RKO (cell line): ENCODE measurements at places on chromosomes 3 and 15.
A peak's percentile ranks its signal among the peaks of the same experiment; 100 is the strongest.

DNA sequence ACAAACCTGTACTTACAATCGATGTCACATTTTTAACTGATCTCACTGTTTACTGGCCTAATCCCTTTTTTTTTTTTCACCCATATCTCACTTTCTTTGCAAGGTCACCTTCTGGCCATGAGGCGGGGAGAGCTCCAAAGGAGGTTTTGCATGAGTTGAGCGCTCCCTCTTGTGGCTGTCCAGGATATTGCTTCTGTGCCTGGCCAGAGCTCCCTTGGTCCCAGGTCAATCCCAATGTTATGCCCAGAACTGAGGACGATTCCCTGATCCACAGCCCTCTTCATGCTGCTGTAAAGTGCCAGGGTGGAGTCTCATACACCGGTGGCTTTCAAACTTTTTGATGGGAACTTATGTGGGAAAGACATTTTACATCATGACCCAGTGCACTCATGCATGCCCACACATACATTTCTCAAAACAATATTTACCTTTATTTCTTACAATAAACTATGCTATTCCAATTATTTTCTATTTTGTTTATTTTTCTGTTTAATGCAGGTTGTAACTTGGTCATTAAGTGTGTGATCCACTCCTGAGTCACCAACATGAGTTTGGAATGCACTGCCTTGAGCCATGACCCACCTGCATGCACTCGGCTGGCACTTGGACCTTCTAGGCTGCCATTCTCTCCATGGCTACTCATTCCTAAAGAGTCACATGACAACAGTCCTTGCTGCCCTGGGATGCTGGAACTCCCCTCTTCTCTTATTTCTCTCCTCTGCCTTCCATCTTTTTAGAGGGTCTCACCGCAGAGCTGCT, 9.6 kb upstream of the SST start:
- DNase-seq = peak; percentile 76

DNA sequence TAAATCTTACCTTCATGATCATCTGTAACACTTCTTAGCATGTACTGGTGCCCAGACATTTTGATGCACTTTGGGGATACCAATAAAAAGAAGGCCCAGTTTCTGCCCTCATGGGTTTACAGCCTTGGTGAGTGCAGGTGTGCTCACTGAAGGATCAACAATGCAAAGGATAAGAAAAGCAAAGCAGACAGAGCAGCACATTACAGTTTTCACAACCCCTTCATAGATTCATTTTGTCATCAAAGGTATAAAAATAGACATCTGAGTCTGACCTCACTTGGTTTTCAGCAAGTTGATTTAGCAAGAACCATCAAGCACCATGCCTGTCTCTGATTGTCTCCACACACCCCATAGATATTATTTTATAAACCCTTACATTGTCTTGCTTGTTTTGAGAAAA, 77.6 kb downstream of the BFSP2 start:
- DNase-seq = no peak

- DNase-seq = no peak
These were observed 8.4 kb upstream of the GATA2 start for GRCh38 chr3:128501431-128501830.

DNA sequence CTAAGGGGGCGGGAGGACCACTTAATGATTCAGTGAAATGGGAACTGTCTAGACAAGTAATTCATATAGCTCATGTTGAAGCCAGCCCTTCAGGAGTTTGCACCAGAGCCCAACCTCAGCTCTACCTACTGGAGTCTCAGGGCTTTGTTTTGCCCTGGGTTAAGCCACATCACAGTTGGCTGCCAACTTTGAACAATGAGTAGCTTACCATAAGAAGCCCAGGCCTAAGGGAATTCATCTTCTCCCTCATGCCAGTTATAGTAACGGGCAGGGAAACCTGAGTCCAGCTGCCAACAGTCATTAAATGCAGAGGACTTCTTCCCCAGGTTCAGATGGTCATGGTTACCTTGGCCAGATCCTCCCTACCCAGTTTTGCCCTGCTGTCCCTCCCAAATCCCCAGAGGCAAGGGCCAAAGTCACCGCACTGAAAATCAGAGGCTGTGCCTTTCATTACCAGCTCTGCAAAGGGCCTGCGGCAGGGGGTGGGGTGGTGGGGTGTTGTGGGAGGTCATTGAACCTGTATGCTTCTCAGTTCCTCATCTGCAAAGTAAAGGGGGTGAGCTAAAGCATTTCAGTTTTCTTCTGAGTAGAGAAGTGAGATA, 302.2 kb upstream of the NR2E3 start:
- DNase-seq = no peak

DNA sequence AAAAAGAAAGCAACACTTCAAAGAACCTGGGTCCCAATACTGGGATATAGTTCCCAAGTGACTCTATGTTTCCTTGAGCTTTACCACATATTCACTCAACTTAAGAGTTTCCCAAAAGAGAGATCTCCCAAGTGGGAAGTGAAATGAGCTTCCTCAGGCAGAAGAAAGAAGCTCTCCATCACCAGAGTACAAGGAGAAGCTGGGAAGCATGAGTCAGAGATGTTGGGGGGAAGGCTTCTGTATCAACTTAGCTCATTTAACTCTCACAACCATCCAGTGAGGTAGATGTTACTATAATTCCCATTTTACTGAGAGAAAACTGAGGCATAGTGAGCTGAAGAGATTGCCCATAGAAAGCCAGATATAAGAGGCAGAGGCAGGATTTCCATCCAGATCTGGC, 47.0 kb upstream of the TRIM42 start:
- no peak for DNase-seq

DNA sequence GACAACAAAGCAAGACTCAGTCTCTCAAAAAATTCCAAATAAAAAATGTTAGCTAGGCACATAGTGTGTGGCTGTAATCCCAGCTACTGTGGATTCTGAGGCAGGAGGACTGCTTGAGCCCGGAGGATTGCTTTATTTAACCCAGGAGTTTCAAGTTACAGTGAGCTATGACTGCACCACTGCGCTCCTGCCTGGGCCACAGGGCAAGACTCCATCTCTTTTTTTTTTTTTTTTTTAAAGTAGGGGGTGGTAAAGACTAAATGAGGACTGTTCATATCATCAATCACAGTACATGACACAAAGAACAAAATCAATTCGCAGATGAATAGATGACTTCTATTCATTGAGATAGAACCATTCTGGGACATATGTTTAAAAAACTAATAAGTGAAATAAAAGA, 48.1 kb downstream of the ACAP2 start:
- DNase-seq = no peak

DNA sequence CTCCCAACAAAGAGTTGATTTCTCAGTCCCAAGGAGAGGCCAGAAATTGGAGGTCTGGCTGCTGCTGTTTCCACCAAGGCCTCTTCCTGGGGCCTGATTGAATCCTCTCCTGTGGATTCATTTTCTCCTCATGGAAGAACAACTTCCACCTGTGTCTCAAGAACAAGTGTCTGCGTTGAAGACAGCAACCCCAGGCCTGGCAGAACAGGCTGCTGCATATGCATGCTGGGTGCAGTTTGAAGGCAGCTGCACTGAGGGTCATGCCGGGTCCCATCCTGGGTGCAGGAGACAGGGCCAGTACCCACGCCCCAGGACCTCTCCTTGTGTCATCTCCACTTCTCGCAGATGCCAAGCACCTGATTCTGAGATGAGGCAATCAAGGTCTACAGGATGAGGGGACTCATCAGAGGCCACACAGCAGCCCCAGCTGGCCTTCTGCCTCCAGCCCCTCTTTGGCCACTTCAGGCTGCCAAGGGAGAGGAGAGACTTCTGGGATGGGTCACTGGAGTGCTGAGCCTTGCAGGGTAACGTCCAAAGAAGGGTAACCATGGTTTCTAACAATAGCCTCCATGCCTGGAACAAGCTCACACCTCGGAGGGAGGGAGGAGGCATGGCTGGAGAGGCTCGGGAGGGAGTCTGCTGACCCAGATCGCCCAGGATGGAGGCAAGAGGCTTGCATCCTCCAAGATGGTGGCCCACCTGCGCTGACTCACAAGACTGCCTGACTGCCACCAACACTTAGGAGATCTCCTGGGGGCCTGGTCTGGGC, 30.0 kb downstream of the HCN4 start:
- no peak for DNase-seq

GRCh38 chr3:197828-198491, 1.4 kb downstream of the CHL1 start:
- DNase-seq = no peak

DNA sequence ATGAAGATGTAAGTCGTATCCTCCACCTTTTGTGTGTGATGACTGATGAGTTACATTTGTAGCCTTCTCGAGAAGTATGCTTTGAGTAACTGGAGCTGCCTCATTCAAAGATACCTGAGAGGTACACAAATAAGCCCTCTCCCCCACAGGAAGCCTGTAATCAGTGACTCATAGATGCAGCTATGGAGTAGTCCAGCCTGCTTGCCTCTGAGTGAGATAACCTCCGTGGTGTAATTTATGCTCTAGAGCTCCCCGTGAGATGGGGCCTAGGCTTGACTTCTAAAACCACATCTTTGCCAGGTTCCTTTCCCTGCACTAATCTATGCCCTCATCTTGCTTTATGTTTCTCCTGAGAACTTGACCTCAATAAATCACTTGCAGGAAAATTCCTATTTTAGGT, 291.7 kb downstream of the SUCLG2 start:
- DNase-seq = no peak

DNA sequence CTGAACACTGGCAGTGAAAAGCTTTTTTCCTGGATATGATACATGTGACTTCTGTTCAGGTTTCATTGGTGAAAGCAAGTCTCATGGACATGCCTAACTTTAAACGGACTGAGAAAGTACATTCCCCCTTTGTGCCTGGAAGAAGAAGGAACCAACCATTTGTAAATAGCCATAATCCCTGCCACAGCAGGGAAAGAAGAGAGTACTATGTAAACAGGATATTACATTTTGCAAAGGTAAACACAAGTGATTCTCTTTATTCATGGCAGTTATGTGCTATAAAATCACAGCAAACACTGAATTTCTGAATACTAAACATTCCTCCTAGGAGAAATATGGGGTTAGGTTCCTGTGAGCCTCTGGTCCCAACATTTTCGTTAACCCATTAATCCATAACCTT, 46.8 kb downstream of the PRICKLE2 start:
- no peak for DNase-seq

DNA sequence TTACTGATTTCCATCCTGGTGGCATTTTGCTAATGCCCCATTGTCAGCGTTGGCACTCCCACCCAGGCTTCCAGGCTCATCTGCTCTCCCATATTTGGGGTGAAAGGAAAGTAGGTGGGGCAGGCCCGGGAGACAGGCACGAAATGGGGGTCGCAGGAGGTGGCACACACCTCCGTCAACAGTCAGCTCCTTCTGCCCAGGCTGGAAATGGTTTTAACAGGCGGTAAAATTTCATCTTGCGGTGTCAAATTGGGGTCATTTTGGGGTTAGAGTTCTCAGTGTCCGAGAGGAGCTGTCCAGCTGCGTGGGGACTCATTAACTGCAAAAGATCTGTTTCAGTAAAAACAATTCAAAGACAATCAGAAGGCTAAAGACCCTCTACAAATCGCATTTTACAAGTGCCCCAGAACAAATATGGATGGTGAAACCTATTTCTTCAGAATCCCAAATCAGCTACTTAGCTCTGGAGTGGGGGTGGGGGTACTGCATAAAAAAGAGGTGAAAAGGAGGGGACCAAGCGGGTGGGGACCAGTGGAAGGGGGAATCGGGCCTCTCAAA, 4.2 kb upstream of the MEIS2 start:
- DNase-seq = no peak

DNA sequence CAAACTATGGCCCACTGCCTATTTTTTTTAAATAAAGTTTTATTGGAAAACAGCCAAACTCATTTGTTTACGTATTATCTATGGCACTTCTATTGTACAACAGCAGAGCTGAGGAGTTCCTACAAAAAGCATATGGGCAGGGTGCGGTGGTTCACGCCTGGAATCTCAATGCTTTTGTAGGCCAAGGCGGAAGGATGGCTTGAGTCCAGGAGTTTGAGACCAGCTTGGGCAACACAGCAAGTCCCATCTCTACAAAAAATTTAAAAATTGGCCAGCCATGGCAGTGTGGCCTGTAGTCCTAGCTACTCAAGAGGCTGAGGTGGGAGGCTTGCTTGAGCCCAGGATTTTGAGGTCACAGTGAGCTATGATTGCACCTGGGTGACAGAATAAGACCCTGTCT, 142.3 kb downstream of the RORA start:
- no peak for DNase-seq

GRCh38 chr3:13121553-13122001, 48.3 kb upstream of the IQSEC1 start:
- DNase-seq = no peak

DNA sequence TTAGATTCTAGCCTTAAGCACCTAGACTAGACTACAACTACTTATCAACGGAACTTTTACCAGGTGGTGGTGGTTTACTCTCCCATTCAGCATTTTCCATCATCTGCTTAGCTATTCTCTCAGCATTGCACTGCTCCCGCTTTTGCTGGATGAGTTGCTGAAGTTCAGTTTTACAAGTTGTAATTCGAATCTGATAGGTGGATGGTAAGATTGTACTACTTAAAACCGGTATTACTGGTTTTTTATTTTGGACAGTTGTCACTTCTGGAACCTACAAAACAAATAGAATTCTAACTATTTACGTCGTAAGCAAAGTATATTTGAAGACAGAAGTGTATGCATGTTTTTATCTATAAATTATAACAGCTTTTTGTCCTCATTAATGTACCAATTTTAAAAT, 41.1 kb downstream of the PIK3R4 start:
- DNase-seq = no peak

DNA sequence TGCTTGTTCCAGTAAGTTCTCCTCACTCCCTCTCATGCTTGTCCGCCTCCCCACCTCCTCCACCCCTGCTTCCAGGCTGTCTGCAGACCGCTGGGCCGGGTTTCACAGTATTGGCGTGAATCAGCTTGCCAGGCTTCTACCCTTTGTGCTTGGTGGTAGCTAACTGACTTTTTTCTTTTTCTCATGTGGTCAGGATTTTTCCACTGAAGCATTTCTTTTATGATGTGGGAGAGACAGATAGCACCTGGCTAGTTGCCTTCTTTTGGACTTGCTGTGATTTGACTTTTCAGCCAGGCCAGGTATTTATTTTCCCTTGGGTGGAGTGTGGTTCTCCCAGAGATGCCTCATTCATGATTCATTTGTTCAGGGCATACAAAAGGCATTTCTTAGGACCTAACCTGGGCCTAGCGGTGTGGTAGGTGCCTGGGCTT, 60.6 kb downstream of the ST6GAL1 start:
- no peak for DNase-seq

- DNase-seq = peak; percentile 59
These were observed 82.0 kb downstream of the LYSMD4 start for GRCh38 chr15:99651023-99651807.

DNA sequence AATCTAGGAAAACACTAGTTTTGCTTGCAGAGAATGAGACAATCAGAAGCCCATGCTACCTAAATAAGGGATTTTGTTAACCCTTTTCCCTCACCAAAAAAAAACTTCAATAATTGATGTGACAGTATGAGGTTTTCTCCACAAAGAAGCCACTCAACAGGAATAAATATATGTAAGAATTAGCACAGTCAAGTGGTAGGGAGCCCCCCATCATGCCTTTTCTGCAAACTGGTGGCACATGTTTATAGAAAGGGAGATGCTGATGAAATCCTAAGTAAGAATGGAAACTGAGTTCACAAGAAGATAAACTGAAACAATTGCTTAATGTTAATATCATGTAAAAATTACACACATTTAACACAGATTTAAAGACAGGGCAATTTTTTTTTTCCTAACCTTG, 51.0 kb downstream of the PHC3 start:
- no peak for DNase-seq
